Stimulated activated CD8-positive, alpha-beta memory T cell treated with anti-CD3 and anti-CD28 coated beads, Interleukin-4, amount 100 ng/mL, for 4 hours (primary cell): ENCODE measurements at places on chromosomes 7 and 10.

GRCh38 chr10:60940446-60940845 lies 3.5 kb downstream of the RHOBTB1 start:
- no peak for DNase-seq

GRCh38 chr10:121854809-121855445 lies 72.9 kb downstream of the ATE1 start:
- no peak for DNase-seq

- DNase-seq = no peak
These were observed 43.2 kb downstream of the INSYN2A start for GRCh38 chr10:127153181-127153580.

DNA sequence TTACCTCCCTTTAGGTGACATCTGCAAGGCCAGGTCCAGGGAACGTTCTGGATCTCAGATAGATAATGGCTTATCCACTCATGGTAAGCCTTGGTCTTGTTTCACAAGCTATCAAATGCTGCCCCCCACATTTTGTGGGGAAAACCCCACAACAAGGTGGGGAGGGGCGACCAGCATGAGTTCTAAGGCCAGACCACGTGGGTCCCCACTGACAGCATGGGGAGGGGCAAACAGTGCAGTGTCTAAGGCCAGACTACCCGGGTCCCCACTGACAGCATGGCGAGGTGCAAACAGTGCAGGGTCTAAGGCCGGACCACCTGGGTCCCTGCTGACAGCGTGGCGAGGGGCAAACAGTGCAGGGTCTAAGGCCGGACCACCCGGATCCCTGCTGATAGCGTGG lies 102.8 kb downstream of the DIP2C start:
- no peak for DNase-seq

DNA sequence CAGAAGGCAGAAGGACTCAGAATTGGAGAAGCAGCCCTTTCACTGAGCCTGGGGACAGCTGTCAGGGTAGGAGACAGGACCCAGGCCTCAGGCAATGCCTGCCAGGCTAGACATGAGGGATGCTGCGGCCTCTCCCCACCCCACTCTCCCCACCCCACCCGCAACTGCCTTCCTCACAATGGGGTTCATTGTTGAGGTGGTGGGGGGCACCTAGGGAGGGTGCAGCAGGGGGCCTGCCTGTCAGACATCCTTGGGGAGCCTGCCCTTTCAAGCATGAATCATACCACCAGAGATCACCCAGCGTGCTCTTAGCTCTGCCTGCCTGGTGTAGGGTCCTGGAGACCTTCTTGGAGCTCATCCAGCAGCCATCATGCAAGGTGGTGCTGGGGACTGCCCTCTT lies at the start of gene C10orf62:
Gene C10orf62 (plus strand): TSS at position 243 of the 400 bp plus-strand sequence. CDS start 177 bp downstream, outside the sequence.
- no peak for DNase-seq

DNA sequence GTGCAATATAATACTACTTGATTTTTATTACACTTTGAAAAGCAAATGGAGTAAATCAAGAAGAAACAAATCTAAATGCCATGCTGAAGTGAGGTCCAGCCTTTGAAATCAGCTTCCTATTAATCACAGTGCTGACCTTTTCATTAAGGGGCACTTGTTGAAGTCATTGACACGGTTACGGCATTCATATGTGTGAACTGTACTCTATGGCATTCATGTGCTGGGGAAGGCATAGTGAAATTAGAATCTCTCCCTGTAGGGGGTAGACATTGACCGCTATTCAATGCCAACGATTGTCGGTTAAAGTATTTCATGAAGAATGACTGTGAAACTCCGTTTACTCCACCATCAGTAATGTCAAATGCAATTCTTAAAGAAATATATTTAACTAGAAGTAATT lies 296.1 kb upstream of the SEMA3A start:
- no peak for DNase-seq

GRCh38 chr7:135650831-135651573 lies 11.3 kb upstream of the STMP1 start:
- DNase-seq = no peak

DNA sequence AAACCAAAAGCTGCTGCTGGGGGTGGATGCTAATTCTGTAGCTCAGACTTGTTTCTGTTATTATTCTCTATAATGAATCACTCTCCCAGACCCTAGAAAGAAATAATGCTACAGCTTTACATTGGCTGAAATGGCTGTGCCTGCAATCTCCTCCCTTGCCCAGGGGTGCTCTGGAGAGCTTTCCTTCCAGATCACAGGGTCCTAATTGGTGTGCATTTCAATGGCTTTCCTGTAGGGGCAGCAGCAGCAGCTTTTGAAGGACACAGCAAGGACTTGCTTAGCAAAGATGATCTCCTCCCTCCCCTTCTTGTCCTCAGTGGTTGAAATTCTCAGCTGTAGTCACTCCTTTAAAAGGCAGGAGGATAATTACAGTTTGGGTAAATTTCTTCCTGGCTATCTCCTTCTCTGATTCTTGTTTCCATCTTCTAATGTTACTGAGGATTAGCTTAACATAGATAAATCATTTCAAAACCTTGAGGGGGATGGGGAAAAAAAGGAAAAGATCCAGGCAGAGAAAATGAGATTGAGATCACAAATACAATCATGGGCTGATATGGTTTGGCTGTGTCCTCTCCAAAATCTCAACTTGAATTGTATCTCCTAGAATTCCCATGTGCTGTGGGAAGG lies 120.2 kb upstream of the CTTNBP2 start:
- no peak for DNase-seq

GRCh38 chr7:1855725-1856160 lies 185.7 kb downstream of the ELFN1 start:
- no peak for DNase-seq

GRCh38 chr10:51171946-51172345 lies 97.7 kb downstream of the PRKG1 start:
- no peak for DNase-seq

- DNase-seq = no peak
These were observed 2.9 kb upstream of the HKDC1 start for GRCh38 chr10:69217119-69217754.

- DNase-seq = no peak
These were observed 637 bp downstream of the SAMD8 start for GRCh38 chr10:75111907-75112679.

- DNase-seq = no peak
These were observed 55.3 kb downstream of the C7orf25 start for GRCh38 chr7:42856605-42856987.

GRCh38 chr7:36600869-36601530 lies 123.3 kb downstream of the AOAH start:
- no peak for DNase-seq
